Stimulated activated CD4-positive, alpha-beta T cell treated with anti-CD3 and anti-CD28 coated beads, Interleukin-1b, Interleukin-23, amount 100 ng/mL, for 24 hours (primary cell): ENCODE measurements at places on chromosomes 16 and 17.

DNA sequence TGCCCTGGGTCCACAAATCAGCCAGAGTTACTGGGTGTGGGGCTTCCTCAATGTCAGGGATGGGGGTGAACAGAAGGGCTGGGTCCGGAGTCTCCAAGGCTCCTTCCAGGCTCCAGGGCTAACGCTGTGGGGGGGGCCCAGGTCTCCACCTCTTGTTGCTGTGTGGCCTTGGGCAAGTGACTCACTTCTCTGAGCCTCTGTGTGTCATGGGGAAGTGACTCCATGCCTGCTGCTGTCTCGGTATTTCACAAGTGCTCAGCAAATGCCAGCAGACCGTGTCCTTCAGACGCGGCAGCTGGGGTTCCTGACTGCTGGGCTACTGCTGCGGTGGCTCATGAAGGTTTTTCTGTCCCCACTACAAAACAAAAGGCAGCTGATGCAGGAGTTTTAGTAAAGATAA lies 26.6 kb downstream of the JPH3 start:
- no peak for DNase-seq

DNA sequence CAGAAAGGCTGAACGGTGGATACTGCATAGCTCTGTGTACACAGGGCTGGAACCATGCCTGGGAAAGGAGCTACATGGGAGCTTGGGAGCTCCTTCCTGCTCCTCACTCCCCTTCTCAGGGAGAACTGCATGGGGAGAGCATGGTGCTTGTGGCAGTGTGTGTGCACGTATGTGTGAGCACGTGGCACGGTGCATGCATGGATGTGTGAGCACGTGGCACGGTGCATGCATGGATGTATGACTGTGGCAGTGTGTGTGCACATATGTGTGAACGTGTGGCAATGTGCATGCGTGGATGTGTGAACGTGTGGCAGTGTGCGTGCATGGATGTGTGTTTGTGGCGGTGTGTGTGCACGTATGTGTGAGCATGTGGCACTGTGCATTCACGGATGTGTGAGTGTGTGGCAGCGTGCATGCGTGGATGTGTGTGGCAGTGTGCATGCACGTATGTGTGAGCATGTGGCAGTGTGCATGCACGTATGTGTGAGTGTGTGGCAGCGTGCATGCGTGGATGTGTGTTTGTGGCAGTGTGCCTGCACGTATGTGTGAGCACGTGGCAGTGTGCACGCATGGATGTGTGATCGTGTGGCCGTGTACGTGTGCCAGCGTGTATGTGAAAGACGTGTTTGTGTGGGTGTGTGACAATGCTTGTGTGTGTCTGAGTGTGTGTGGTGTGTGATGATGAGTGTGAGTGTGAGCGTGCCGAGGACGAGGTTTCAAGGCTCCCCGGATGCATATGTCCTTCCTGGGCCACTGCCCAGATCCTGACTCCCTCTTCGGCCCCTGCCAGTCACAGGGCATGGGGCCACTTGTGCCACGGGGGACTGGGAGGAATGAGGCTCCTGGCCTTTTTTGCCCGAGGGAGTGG lies 52.4 kb upstream of the JPH3 start:
- DNase-seq, result no peak

GRCh38 chr16:1048442-1049112 lies 24.0 kb upstream of the SSTR5 start:
- DNase-seq, result no peak

GRCh38 chr17:265718-266117 lies 84.3 kb upstream of the DOC2B start:
- no peak for DNase-seq

- DNase-seq, result no peak
Observed at GRCh38 chr17:64216338-64217248, 46.5 kb downstream of the TEX2 start.
